Mesendoderm (in vitro differentiated cells): ENCODE measurements at places on chromosomes 13 and 19.

GRCh38 chr13:60230593-60230992 is 66.9 kb upstream of the DIAPH3 start:
- peak; percentile 53 for DNase-seq

DNA sequence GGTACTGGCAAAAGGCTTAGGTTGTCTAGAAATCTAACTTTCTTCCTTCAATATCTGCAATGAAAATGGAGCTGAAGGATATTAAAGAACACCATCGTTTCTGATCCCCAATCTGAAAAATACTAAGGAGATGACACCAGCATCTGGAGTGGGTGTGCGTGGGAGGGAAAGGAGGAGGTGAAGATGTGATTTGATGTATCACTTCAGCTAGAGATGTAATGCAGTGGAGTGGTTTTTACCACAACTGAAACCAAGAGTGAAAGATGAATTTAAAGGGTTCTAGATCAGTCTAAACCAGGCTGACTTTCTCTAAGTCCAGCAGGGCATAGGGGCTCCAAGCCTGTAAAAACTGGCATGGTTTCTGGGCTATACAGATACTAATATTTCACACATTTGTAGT is 148.4 kb downstream of the AKAP11 start:
- DNase-seq: no peak

DNA sequence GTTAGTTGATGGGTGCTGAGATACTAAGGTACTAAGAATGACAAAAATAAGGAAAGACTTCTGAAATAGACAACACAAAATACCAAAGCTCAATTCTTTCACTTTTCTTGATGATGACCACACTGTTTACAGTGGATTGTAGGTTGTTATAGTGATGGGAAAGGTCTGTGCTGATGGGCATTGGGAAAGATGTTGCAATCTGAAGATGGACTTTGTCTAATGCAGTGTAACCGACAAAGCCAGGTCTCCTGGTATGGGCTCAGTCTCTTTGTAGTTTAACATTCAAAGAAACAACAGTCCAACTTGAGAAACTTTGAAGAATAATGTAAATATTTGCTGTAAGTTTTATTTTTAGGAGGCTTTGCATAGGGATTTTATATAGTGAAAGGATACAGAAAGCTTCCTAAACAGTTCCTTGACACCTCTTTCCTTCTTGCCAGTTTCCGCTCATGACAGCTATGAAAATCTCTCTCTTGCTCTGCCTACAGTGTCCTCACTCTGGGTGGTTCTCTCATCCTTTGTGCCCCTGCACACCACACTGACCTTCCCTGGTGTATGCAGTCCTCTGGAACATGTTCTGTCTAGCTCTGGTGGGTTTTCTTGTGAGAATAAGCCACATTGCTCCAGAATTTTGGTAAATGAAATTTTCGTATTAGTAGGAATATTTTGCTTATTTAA is 172.2 kb downstream of the KCNRG start:
- no peak for DNase-seq

DNA sequence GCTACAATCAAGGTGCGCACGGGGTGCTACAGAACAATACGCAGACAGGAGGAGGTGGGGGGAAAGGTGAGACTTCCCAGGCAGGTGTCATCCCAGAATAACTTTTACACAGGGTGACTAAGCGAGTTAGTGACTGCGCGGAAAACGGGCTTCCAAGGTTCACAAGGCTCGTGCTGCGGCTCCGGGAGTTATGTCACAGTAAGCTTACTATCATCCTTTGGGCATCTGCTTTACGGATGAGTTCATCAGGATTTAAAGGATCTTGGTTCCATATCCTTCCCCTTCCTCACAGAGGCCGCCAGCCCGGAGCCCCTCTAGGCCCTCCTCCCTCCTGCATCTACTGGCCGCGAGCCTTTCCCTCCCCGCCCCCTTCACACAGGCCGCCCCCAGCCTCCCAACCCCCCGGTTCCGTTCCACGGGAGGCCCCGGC is 474 bp upstream of the IFT88 start:
- DNase-seq: peak; percentile 90

- no peak for DNase-seq
Observed at GRCh38 chr13:34513526-34513925, 428.5 kb upstream of the NBEA start.

DNA sequence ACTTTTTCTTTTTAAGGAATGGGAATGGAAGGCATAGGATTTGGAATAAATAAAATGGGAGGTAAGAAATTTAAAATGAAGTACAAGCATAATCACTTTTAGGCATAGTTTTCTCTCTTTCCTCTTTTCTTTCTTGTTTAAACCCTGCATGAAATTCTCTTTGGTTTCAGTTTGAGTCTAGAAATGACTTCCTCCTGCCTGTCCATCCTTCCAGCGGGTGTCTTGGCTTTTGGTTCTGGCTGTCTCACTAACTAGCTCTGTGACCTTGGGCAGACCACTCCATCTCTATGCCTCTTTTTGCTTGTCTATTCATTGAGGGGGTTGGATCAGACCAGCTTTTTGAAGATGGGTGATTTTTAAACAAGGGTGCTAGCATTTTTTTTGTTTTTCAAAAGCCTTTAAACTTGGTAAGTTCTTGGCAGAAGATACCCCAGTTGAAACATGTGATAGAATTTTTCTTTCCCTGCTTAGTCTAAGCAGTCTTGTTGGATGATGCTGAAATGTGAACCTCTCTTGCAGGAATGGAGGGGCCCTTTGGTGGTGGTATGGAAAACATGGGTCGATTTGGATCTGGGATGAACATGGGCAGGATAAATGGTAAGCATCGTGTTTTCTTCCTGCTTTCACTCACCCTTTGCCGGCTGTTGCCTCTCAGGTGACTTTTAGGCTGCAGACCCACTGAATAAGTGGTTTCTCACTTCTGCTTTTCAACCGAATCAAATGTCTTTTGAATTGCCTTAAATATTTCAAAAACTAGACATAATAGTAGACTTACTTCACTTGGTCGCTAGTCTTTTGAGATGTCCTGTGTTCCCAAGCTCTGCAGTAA is 28.6 kb downstream of the PRAM1 start:
- DNase-seq: no peak

DNA sequence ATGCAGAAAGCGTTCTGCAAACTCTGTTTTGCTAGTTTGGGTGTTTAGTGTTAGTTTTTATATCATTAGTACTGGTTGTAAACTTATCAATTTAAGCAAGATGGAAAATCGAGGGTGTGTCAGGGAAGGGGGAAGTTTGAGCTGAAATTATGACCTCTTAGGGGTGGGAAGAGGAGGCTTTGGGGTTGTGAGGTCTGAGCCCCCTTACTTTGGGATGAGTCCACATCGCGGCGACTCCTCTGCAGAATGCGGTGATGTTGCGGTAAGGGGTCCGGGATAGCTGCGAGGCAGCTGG is 743 bp upstream of the NDUFS7 start:
- no peak for DNase-seq

GRCh38 chr13:42047561-42048341 is 697 bp upstream of the DGKH start:
- peak; percentile 79 for DNase-seq

DNA sequence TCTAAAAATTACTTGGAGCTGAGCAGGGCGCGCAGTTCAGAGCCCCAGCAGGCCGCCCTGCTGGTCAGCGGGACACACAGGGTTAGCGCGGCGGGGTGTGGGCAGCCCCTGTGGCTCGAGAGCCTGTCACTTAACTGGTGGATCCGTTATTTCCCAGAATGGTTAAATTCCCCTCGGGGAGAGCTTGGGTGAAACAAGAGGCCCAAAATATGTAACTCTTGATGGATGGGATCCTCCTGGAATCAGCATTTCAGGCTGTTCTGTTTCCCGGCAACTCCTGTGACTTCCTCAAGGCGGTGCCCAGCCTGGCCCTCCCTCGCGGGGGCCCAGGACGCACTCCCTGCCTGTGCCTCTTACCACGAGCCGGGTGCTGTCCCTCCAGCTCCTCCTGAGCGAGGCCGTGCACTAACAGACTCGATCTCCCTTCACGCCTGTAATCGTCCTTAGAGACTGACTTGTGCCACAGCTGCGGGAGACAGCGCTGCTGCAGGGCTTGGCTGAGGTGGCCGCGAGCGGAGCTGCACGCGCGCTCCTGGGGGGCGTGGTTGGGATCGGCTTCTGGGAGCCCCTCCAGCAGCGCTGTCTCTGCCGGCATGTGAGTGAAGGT is 9.7 kb downstream of the PTBP1 start:
- no peak for DNase-seq

DNA sequence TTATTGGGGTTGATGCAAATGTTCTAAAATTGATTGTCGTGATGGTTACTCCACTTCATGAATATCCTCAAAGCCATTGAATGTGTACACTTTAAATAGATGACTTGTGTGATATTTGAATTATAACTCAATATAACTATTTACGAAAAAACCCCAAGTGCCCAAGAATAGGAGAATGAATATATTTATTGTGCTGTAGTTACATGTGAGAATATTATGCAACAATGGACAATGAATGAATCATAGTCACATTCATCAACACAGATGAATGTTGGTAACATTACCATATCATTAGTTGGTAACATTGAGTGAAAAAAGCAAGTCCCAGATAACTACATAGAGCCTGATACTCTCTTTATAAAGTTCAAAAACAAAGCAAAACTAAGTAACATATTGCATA is 127.8 kb upstream of the UBL3 start:
- no peak for DNase-seq

DNA sequence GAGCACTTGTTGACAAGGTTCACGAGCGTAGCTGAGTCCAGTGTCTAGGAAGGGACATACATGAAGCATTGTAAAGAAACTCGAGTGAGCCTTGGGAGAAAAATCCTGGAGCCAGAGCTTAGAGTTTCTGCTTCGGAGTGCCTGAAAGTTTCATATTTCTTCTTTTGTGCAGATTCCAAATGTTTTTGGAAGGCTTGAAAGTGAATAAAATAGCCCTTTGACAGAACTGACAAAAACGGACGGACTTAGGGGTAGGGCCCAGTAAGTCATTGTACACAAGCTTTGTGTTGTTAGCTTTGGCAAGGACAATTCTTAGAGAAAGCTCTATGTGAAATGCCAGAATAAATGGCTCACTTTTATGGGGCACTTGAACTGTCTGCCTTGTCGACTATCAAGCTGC is 2.8 kb downstream of the RNF113B start:
- no peak for DNase-seq

- DNase-seq: no peak
Observed at GRCh38 chr19:32750441-32751055, 31.0 kb downstream of the TDRD12 start.

DNA sequence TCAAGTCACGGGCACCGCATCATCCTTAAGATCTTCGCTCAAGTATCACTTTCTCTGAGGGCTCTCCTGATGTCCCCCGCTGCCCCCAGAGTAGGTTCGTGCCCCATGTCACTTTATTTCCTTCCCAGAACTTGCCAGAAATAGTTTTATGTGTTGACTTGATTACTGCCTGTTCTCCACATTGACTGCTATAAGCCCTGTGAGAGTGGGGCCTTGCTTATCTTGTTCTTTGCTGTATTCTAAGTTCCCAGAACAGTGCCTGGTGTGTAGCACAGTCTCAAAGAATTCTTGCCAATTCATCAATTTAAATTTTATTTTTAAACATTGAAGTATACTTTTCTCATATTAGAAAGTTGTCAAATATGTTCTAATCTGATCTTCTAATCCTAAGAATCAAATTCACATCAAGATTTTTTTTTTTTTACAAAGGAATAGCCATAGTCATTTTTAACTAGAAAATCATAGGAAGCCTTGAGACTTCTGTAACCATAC is 32.1 kb upstream of the GPR183 start:
- no peak for DNase-seq

DNA sequence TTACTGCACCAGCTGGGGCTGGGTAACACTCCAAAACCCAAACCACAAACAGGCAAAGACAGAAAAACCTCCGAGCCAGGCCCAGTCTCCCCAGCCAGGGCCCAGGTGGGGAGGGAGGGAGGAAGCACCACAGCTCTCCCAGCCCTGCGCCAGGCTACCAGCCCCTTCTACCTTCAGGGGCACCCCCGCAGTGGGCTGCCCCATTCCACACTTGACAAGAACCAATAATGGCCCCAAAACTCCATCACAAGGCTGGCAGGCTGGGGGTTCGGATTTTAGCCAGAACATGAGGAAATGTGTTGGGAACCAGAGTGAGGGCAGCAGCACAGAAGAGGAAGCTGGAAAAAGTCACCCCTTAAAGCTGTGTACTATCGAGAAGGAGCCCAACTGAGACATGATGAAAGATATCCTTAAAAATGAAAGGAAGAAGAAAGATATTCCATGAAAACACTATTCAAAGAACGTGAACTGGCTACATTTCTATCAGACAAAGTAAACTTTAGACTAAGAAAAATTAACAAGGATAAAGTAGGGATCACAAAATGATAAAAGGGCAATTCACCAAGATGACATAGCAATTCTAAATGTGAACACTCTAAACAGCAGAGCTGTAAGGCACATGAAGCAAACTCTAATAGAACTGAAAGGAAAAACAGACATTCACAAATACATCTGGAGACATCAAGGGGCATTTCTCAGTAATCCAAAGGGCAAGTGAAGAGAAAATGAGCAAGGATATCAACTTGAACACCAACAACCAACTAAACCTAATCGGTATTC is 12.9 kb downstream of the TUBGCP3 start:
- no peak for DNase-seq

GRCh38 chr13:42094516-42095040 is 46.1 kb downstream of the DGKH start:
- DNase-seq: no peak

GRCh38 chr19:20863176-20863575 is 59.9 kb upstream of the ZNF85 start:
- no peak for DNase-seq

GRCh38 chr19:58519087-58519354 is 589 bp downstream of the ZBTB45 start:
- peak; percentile 89 for DNase-seq

DNA sequence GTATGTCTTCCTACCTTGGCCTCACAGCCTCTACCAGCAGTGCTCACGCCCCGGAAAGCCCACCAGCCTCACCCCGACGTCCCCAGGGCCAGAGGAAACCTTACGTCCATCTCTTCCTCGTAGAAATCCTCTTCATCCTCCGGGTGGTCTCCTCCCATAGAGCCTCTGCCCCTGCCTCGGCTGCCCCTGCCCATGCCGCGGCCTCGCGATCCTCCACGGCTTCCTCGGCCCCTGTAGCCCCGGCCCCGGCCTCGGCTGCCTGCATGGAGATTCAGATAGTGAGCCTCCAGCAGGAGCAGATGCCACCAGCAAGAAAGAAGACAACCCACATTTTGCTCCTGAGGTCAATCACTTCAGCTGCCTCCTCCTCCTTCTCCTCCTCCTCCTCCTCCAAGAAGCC is 27.3 kb downstream of the ZC3H4 start:
- no peak for DNase-seq

- DNase-seq: no peak
Observed at GRCh38 chr13:59274958-59275727, 888.6 kb downstream of the DIAPH3 start.

- DNase-seq: peak; percentile 77
Observed at GRCh38 chr19:23817519-23817918, 58.8 kb upstream of the ZNF681 start.

DNA sequence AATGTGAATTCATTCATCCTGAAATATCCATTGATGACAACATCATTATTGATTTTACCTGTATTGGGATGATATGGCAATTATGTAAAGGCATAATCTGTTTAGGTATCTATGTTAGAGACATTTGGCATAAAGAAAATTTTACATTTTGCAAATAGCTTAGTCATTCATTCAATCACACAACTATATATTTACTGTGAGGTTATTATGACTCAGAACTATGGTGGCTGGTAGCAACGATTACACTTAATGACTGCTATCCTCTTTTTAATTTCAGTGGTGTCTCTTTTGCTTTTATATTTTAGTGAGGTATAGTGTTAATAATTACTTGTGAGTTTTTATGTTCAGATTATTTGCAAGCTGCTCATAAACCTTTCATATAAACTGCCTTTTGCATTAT is 955.9 kb downstream of the SLITRK6 start:
- DNase-seq: no peak

GRCh38 chr13:35923347-35923746 is 207.8 kb downstream of the DCLK1 start:
- no peak for DNase-seq

- DNase-seq: peak; percentile 56
Observed at GRCh38 chr13:21069561-21070004, 8.2 kb upstream of the LATS2 start.
